ENCODE measurements at places on chromosomes 3 and 15.

GRCh38 chr15:66019368-66019767, 150.1 kb downstream of the RAB11A start:
- no peak for DNase-seq

GRCh38 chr3:70989174-70989573, 594.4 kb downstream of the FOXP1 start:
- no peak for DNase-seq

DNA sequence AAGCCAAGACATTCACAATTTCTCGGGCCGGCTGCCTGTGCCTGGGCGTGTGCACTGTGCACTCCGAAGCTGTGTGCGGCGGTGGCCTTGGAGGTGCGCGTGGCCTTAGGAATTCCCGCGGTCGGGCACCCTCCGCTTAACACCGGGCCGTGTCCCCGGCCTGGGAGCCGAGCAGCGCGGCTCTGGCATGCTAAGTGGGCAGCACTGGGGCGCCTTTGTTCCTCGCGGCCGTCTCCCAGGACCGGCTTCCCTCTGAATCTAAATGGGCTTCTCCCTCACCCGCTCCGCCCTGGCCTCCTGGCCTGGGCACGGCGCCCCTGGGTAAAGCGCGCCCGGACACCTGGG, 498 bp upstream of the ARNT2 start:
- peak; percentile 49 for DNase-seq

GRCh38 chr3:42762046-42762724, 10.9 kb downstream of the CCDC13 start:
- no peak for DNase-seq

DNA sequence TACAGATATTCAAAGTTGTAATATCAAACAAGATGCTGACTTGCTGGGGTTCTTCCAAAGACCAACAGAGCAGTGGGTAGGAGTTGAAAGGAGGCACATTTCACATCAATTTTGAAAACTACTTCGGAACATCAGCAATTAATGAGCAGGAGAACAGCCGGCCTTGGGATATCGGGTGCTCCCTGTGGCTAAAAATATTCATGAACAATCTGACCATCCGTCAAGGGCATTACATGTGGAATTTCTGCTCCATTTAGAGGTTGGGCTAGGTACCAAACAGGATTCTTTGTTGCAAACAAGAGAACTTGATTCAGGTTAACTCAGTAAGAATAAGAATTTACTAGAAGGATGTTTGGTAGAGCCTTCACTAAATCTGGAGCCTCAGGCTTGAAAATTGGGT, 223.9 kb downstream of the RYR3 start:
- DNase-seq, result no peak

GRCh38 chr15:37618353-37618752, 316.1 kb upstream of the TMCO5A start:
- DNase-seq, result no peak

DNA sequence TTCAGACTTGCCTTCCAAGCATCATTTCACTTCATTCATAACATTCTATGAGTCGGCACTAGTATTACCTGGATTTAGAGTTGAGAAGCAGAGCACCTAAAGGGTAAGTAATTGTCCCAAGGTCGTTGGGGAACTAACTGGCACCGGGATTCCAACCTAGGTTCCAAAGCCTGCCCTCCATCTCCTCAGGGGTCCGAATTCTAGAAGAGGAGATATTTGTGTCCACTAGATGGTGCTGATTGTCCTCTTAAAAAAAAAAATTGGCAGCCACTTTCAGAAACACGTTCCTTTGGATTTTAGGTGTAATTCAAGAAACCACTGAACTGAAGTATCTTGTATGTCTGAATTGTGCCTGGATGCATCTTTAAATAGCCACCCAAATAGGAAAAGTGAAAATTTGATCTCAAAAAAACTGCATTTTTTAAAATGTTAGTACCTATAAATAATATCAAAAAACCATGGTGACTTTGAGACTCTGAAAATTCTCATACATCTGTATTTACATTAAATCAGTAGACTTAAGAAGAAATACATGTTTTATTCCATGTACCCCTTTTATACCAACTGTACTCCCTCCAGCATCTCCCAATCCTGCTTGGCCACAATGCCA, 3.9 kb upstream of the FSIP1 start:
- DNase-seq, result peak; percentile 58

DNA sequence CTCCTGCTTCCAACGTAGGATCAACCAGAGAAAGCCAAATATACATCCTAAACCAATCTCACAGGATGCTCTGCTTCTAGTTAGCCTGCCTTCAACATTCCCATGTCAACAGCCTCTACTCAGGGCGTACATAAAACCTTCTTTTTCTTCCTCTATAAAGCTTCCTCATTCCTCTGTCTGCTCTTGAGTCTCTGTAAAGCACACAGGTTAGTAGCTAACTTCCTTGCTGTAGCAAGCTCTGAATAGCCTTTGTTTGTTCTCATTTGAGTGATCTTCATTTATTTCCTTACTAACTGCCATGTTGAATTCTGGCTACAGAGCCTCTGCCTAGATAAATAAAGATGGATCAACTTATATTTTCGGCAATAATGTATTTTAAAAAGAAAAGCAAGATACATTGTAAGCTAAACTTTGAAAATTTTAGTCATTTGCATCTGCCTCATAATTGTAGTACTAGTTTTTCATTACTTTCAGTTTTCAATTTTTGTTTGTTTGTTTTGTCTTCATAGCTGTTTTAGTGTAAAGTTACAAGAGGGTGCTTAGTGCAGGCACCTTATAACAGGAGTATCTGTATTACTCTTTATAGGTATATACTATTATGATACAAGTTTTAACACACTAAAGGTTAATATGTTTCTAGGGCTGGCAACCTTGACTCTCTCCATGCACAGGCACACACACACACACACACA, 498.2 kb downstream of the PYDC2 start:
- no peak for DNase-seq

DNA sequence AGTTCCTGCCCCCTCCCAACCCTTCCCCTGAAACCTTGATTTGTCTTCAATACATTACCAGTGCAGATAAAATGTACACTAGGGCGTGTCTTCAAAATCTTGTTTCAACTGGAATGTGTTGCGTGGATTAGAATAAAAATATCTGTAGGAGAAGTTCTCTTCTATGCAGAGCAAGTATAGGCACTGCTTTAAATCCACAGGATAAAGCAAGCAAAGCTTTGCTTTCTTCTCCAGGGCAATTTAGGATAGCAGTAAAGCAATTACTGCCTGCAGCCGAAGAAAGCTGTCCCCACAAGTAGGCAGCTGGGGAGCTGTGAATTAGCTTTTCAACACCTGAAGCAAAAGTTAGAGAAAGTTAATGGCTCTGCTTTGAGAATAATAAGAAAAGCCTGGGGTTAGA, 329.7 kb upstream of the KCNMB2 start:
- DNase-seq, result no peak
